ENCODE measurements at places on chromosomes 4 and X.

DNA sequence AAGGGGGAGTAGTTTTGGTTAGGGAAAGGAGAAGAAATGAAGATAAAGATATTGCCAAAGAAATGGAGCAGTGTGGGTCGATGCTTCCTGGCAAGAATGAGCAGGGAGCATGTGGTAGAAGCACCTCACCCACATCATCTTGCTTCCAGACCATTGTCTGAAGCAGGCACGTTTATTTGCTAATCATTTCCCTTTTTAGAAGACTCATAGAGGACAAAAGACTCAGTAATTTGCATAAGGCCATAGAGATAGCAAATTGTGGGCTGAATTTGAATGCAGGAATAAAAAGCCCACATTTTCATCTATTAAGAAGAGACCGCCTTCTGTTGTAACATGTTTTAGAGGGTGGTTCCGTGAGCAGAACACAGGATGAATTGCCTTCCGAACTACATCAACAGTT, 275.2 kb upstream of the FAT4 start:
- no peak for DNase-seq

DNA sequence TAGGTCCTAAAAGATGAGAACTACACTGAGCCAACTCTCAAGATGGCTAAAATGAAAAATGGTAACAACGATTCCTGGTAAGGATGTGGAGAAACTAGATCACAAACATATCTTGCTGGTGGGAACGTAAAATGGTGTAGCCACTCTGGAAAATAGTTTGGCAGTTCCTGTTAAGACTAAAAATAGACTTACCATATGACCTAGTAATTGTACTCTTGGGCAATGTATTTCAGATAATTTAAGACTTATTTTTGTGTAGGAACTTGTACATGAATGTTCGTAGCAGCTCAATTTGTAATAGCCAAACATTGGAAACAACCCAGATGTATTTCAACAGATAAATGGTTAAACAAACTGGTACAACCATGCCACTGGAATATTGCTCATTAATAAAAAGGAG, 106.2 kb downstream of the HDAC8 start:
- no peak for DNase-seq

DNA sequence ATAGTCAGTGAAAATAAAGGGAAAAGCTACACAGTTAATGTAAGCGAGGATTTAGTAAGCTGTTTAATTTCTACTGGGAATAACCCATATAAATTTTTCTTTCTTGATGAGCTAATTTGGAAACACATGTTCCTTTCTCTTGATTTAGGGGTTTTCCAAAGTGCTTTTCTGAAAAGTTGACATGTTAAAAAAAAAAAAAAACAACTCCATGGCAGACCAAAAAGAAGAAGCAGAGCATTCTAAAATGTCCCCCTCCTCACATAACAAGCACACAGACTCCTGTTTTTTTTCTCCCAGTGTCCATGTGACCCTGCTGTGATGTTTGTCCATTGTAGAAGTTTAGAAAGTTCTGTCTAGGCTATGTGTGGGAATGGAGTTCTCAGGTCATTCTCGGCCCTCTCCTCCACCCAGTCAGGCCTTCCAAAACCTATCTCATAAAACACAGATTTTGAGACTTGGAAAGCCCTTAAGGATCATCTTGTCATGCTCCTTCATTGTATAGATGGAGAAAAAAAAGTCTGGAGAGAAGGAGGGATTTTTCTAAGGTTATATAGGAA, 792 bp downstream of the CLIC2 start:
- no peak for DNase-seq

DNA sequence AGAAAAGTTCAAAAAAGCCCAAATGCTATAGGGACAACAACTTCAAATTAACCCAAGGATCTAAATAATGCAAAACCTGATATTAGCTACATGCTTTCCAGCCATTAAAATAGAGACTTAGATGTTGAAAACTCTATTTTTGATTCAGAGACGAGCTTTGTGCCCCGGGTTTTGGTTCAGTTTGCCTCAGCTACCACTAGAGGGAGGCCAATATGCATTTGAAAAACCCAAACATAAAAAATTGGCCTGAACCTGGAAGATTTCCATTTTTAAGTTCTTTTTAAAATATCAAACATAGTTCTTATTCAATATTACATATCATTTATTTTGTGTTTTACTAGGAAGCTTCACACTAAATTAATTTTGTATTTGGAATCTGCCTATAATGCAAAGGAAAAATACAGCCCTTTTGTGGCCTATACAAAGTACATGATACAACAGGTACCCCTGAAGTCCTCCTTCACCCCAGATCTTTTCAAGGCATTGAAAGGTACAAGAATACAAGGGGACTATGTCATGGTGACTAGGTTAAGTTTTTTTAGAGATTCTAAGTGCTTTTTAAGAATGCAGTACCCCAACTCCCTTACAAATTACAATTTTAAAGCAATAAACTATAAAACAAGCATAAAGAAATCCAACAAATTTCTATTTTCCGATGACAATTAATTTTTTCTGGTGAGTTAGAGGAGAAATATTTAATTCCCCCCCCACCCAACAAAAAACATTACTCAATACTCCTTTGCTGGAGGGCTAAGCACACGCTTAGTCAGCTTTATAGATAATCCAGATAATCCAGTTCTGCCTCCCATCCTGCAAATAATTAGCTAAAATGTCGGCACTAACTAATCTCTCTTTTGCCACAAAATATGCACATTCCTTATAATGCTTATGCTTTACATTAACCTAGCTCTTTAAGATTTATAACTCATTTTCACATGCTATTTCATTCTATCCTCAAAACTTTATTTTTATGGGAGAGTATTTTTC, 97.7 kb upstream of the PTPN13 start:
- peak; percentile 31 for DNase-seq

- no peak for DNase-seq
Measured at GRCh38 chrX:101210630-101211029, 9.0 kb upstream of the DRP2 start.

DNA sequence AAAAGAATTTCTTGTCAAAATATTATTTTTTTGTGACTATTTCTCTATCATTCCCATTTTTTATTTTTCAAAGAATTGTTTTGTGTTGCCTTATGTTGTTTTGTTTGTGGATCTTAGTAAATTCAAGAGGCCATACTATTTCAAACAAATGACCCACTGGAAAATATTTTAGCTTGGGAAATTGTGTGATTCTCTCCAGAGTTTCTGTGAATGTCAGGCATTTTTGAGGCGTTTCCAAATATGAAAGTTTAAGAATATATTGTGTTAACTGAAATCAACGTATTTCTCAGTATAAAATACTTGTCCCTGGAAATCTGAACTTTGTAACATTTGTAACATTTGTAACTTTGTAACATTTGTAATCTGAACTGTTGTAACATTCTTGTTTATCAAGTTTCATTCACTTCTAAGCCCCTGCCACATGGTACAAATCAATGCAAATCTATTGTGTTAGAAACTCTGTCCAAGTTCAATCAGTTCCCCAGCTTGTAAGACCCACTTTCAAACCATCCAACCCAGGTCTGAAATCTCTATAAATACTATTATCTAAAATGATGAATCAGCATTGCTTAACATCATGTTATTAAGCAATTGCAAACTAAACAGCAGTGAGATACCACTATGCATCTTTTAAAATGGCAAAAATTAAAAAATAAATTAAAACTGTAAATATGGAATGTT, 465.4 kb upstream of the GRID2 start:
- DNase-seq = no peak
